ENCODE measurements at places on chromosomes 6 and 20.

GRCh38 chr6:116996842-116997241 is 119.8 kb downstream of the RFX6 start:
- no peak for DNase-seq

GRCh38 chr20:34364223-34364506 is 1.1 kb downstream of the ITCH start:
- DNase-seq = no peak

- DNase-seq = no peak
Measured at GRCh38 chr6:101486726-101487125, 93.2 kb downstream of the GRIK2 start.

DNA sequence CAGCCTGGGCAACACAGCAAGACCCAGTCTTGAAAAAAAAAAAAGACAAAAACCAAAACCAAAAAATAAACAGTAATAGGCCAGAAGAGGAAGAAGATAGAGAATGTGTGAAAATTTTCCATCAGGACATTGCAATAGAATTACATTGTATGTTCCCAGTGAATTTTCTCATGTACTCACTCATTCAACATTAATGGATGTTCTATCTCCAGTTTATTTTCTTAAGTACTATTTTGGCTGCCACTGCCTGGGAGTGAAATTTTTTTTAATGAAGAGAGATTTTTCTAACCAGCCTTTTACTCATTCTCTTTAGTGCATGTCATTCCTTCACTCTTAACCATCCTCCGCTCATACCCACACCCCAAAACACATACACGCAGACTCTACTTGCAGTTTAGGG is 282.8 kb downstream of the ALDH8A1 start:
- DNase-seq = no peak

DNA sequence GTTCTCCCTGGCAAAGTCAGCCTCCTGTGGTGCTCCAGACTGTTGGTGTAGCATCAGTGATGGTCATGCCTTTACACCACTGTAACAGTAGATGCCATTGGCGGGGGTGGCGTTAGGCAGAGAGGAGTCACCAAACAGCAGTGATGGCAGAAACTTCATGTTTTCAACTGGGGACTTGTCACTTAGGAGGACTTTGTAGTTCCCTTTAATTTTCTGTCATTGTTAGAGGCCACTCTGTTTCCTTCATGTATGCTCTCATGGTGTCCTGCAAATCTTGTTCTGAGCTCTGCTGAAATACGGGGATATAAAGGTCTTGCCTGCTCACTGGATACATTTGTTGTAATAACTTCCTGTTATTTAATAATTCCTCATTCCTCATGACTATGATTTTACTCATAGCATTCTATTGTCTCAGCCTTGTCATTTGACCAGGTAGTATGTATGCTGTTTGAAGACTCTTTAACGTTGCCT is 4.6 kb downstream of the MAP3K4 start:
- DNase-seq = no peak

GRCh38 chr20:15986690-15987089 is 586.6 kb downstream of the KIF16B start:
- DNase-seq = no peak

DNA sequence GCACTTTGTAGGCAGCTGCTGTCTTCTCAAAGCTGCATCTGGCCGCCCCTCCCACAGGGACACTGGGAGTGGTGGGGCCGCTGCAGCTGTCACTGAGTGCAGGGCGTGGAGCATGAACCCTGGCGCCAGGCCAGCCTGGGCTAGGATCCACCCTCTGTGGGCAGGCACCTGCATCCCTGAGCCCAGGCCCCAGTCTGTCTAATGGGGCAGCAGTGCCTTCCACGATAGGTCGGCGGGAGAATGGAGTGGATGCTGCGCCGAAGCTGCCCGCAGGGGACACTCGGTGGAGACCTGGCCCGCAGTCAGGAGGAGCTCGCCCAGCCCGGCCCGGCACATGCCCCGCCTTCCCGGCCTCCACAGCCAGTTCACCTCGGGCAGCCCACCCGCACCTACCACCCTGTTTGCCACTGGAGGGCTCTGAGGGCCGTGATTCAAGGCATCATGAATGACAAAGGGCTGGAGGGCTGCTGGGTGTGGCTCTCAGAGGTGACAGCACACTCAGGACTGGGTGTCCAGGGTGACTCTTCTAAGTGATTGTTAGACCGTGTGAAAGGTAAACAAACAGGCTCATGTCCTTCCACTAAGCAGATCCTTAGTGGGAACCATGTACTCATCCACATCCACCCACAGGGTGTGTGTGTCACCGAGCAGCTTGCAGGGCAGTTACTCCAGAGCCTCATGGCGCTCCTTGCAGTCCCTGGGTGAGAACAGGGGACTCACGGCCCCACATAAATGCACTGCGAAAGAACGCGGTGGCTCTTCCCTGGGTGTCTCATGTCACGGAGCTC is 133.9 kb downstream of the AGPAT4 start:
- DNase-seq = peak; percentile 32

- DNase-seq = no peak
Measured at GRCh38 chr6:105163183-105163582, 16.6 kb downstream of the POPDC3 start.

GRCh38 chr20:39619271-39619785 is 657.2 kb downstream of the DHX35 start:
- DNase-seq = no peak

DNA sequence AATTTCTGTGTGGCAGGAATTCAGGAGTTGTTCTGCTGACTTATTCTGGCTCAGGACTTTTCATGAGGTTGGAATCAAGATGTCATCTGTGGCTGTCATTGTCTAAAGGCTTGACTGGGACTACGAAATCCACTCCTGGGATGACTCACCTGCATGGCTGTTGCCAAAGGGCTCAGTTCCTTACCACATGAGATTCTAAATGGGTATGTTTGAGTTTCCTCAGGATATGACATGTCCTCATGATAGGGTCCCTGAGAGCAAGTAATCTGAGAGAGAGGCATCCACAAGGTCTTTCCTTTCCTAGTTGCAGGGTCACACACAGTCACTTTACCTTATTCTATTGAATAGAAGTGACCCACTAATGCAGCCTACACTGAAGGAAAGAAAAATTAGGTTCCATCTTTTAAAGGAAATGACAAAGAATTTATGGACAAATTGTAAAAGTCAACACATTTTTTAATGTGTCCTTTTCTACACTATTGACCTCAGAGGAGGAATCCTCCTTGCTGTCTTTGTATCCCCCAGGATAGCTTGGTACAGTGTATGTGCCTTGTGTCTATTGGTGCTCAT is 1025.0 kb upstream of the GJE1 start:
- DNase-seq = no peak

- DNase-seq = no peak
Measured at GRCh38 chr20:44730441-44730840, 15.2 kb upstream of the KCNK15 start.

- DNase-seq = no peak
Measured at GRCh38 chr6:166660157-166660688, 33.2 kb upstream of the RPS6KA2 start.

- DNase-seq = no peak
Measured at GRCh38 chr20:51287628-51288413, 254.7 kb downstream of the NFATC2 start.

GRCh38 chr20:50017576-50018248 is 34.9 kb downstream of the SNAI1 start:
- no peak for DNase-seq

Data from naive thymus-derived CD8-positive, alpha-beta T cell (primary cell).